ENCODE measurements at places on chromosomes 5 and 9.
A peak's percentile ranks its signal among the peaks of the same experiment; 100 is the strongest.

- DNase-seq, result no peak
These were observed 528.1 kb upstream of the KLF4 start for GRCh38 chr9:108017671-108018070.

DNA sequence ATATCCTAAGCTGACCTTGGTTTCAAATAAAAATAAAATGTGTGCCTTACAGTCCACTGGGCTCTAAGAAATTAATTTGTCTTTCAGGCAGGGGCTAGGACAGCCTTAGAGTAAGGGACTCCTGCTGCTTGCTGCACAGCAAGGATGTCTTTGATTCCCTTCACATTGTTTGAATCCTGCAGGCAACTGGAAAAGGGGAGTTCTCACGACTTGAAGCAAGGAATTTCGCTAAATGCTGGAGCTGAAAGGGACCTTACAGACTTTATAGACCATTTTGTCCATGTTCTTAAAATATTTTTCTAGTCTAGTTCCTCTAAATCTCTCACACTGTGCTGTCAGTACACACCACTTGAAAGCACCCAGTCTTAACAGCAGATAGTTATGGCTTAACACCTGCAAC, 35.6 kb downstream of the FBXW11 start:
- no peak for DNase-seq

DNA sequence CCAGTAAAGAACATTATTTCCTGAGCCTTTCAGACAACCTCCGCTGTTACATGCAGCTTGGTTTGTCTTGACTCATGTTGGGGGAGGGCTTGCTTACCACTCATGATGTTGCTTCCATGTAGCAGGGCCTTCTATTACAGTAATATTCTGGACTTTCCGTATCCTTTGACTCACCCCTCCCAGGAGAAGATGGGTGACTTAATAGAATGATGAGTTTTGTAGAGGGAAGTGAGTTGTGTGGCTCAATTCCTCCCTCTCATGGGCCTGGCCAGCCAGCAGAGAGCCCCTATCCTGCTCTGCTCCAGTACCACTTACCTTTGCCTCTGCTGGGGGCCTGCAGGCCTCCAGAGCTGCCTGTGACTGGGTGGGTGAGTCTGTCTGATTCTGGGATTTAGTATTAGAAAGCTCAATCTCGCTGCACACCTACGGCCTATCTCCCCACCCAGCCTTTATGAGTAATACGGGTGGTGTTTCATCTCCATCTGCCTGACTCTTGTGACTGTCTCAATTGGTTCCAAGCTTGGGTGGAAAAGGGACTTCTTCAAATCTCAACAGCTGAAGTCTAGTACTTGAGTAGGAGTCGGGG, 52.6 kb upstream of the KLF9 start:
- DNase-seq, result no peak

GRCh38 chr5:132411304-132412013, 41.9 kb downstream of the SLC22A5 start:
- DNase-seq, result peak; percentile 35

- no peak for DNase-seq
These were observed 15.6 kb downstream of the VCAN start for GRCh38 chr5:83487155-83487554.

GRCh38 chr5:123856766-123857165, 344.8 kb downstream of the CSNK1G3 start:
- no peak for DNase-seq

GRCh38 chr9:121399126-121399882, 29.3 kb upstream of the STOM start:
- no peak for DNase-seq

GRCh38 chr9:90189306-90189705, 453.3 kb downstream of the DIRAS2 start:
- DNase-seq, result no peak

- no peak for DNase-seq
These were observed 408.5 kb downstream of the KIAA0825 start for GRCh38 chr5:94209774-94210355.

- no peak for DNase-seq
These were observed 7.8 kb upstream of the MRNIP start for GRCh38 chr5:179866241-179867078.

- DNase-seq, result no peak
These were observed 12.8 kb downstream of the UGCG start for GRCh38 chr9:111909444-111909843.

DNA sequence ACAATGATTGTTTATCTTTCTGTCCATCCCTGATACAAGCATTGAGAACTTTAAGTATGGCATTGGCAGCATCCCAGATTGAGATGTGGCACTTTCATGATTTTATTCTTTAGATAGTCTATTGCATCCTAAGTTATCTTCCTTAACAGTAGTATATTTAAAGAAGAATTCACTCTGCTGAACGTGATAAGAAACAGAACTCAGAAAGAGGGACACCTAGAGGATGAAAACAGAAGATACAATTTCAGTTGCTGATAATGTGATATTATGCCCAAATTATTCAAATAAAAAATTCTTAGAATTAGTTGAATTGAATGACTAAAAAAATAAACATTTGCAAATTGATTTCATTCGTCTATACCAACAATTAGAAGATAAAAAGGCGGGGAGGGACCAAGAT, 218.1 kb upstream of the DMRTA1 start:
- DNase-seq, result no peak

DNA sequence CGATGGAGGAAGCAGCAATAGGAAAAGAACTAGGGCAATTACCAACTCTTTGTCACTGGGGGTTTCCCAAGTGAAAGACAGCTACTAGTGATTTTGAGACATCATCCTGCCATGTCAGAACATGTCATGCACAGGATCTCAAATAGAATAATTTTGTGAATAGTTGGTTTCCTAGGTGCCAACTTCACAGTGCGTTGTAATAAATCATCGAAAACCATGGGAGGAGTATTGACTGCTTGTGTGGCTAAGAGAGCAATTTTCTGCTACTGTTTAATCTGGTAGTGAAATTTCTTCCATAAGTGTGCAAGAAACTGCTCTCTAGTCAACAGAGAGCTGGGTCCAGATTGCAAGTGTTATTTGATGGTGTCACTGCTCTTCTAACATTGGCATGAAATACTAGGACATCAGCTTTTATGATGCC, 168.6 kb downstream of the NNT start:
- DNase-seq, result no peak

GRCh38 chr5:154753792-154754191, 1.4 kb upstream of the LARP1 start:
- DNase-seq, result no peak

DNA sequence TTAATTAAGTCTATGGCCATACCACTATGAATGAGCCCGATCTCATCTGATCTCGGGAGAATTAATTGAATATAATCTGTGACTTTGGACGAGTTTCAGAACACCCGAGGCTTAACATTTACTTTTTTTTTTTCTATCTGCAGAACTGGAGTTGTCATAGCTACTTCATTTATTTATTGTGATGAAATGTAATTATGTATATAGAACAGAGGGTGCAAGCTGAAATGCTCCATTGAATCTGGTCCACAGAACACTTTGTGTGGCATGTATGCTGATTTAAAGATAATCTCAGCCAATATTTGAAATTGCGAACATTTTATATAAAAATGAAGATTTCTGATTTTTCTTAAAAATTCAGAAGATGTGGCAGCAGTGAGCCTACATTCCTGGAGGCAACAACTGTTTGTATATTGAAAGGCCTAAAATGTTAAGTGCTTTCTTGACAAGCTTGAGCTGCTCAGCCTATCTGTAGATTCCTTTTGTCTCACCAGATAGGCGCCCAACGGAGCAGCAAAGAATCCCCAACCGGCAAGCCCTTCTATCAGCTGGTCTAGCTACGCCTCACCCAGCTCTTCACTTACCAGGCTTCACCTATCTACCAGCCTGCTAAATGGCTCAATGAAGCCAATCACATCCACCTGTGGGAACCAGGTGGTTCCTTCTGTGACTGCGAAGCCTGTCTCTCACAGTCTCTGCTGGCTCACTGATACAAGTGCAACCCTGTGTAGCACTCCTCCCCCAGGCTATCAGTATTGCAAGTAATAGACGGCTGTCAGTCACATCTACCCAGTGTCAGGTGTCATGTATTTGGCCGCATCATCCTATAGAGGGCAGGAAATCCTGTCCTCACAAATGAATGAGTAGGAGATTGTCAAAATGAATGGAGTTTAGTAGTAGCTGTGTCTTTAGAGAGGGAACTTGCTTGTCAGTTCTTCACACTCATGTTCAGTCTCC, 170.6 kb upstream of the MRPS30 start:
- DNase-seq, result no peak

- no peak for DNase-seq
These were observed 132.9 kb upstream of the CHD1 start for GRCh38 chr5:99061711-99062110.

- DNase-seq, result no peak
These were observed 29.8 kb downstream of the TARS1 start for GRCh38 chr5:33470544-33470943.

DNA sequence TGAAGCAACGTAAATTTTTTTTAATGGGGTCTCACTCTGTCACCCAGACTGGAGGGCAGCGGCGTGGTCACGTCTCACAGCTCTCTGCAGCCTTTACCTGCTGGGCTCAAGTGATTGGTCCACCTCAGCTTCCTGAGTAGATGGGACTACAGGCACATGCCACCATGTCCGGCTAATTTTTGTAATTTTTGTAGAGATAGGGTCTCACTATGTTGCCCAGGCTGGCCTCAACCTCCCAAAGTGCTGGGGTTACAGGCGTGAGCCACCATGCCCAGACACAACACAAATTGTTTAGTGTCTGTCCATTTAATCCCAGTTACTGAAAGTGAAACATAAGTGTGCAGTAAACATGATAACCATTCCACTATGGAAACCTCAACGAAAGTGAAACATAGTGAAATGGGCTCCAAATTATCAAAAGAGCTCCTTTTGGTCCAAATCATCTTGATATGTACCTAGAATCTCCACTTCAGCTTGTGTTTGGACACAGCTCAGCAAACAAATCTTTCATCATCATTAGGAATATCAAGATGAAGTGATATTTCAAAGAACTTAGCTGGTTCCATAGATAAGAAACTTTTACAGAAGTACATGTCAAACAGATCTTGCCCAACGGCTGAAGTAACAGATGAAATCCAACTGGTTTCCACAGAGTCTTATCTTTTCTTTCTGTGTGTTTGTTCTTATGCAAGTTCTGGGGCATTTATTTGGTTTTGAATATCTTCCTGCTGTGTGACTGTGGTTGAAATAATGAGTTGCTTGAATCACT, 41.2 kb upstream of the PLPP1 start:
- DNase-seq, result no peak

DNA sequence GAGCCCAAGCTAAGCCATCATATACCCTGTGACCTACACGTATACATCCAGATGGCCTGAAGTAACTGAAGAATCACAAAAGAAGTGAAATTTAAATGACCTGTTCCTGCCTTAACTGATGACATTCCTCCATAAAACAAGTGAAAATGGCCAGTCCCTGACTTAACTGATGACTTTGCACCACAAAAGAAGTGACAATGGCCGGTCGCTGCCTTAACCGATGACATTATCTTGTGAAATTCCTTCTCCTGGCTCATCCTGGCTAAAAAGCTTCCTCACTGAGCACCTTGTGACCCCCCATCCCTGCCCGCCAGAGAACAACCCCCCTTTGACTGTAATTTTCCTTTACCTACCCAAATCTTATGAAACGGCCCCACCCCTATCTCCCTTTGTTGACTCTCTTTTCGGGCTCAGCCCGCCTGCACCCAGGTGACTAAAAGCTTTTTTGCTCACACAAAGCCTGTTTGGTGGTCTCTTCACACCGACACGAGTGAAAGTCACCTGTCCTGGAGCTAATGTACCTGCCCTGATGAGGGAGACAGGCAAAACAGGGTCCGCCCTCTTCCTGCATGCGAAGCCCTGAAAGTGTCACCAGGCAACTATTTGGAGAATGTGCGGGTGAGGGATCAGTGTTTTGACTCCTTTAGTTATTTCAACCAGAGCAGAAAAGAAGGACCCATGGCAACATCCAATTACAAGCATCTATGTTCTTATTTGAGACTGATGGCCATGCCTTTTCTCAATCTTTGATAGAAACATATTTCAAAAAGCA, 266.1 kb downstream of the SMARCA2 start:
- DNase-seq, result no peak

DNA sequence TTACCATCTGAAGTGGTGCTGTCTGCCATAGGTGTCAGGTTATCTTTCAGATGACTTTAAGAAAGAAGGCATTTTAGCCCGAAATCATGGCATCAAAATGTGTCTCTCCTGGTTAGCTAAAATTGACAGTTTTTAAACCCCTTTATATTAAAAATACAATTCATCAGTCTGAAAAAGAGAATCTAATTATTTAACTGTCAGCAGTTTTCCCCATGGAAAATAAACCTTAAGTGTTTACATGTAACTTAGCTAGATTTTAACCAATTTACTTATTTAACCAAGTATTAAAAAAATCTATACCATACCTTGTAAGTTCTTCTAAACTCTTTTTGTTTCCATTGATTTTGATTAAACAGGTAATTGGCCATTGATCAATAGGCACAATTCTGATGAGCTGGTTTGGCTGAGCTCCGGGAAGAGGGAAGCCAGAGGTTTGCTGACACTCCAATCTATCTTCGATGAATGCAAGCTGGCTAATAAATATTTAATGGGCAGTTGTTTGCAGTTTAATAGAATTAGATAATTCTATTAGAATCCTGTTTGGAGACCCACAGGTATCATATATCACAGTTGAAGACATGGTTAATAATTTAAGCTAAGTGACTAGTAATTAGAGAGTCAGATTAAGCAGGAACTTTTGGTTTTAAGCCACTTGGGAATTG, 114.0 kb downstream of the MAT2B start:
- no peak for DNase-seq

GRCh38 chr9:2132484-2133082, 117.4 kb downstream of the SMARCA2 start:
- no peak for DNase-seq

- no peak for DNase-seq
These were observed 722.8 kb upstream of the GRAMD2B start for GRCh38 chr5:125700380-125700861.

DNA sequence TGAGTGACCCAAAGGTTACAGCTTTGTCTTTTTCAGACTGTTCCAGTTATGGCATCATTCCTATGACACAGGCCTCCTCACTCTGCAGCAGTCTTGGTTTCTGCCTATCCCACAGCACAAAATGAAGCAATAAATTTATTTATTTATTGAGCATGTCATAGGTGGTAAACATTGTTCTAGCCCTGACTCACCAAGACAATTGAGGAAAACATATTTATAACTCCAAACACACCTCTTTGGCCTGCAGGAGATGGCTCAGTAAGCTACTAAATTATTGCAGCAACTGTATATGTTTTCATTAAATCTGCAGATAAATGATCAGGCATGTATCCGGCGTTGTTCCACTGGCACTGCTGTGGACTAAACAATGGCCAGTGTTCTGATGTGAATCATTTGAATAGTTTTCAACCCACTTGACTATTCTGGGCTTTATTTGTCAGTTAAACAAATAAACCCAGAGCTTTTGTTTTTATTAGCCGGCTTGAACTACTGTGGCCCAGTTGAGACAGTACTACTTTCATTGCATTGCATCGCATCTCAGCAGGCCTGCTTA, 83.2 kb downstream of the FOXD1 start:
- DNase-seq, result no peak

Measured in liver (tissue), 10 donors.